ENCODE measurements at places on chromosomes 11 and 22.

DNA sequence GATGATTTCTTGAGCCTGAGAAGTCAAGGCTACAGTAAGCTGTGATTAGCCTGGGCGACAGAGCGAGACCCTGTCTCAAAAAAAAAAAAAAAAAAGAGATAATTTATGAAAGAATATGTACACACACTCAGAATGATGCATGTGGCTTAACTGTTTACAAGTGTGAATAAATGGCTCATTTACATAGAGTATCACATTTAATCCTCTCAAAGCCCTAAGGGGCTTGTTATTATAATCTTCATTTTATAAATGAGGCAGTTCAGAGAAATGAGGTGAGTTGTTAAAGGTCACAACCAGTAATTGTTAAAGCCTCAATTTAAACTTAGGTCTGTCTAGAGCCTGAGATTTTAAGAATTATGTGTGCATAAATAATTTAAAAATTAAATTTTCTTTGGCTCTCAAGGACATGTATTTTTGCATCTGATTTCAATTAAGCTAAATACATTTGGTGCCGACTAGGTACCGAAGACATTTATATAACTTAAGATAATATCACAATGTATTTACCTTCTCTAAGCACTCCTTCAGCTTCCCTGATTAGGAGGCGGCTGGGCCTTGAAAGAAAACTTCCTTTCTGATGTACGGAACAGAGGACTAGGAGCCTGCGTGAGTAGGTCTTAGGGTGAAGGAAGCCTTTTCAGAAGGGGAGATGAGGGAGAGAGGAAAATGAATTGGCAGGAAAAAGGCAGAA is 28.5 kb upstream of the DDX6 start:
- DNase-seq, result no peak

DNA sequence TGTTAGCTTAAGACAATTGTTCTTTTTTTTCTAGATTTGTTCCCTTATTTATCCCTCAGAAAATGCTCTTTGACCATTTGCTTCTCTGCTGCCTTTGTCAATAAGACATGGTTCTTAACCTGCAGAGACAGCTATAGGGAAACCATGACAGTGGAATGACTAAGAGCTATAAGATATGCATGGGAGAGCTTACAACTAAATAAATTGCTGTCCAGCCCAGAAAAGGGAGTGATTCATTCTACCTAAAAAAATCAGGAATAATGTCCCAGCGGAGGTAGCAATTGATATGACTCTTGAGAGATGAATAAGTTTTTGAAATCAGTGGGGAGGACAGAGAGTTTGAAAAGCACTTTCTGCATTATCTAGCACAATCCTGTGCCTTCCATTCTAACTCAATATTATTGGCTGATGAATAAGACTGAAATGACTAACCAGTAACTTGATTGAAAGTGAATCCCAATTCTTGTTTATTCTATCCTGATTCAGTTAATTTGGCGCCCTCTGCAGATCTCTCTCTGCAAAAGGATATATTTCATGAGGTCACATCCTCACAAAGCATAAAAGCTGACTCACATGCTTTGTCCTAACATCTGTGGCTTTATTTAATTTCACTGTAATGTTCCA is 680.5 kb upstream of the API5 start:
- peak; percentile 36 for DNase-seq

GRCh38 chr11:34904421-34904955 is 11.7 kb downstream of the APIP start:
- no peak for DNase-seq

DNA sequence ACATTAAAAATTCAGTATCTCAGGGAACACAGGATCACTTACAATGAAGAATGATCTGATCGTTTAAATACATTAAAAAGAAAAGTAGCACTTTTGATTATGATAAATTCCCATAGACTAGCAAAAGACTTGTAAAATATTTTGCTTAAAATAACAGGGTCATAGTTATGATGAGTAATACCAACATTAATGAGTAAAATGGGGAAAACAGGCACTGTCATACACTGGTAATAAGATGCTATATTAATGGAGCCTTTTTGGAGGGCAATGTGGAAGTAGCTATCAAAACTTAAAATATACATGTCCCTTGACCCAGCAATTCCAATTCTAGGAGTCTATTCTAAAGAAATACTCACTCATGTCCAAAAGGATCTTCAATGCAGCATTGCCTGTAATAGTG is 61.8 kb upstream of the CLNS1A start:
- DNase-seq, result no peak

DNA sequence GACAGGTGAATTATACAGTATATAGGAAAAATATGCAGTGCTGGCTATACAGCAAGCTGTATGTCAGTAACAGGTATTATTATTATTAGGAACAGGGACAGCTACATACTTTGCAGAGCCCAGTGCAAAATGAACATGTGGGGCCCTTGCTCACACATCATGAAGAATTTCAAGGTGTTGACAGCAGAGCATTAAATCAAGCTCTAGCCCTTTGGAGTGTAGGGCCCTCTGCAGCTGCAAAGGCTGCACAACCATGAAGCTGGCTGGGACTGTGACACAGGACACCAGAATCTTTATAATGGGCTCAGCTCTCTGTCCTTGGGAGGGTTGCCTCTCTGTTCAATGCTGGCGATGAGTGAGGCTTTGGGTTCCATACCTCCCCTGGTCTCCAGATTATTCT is 44.9 kb upstream of the DAGLA start:
- no peak for DNase-seq

DNA sequence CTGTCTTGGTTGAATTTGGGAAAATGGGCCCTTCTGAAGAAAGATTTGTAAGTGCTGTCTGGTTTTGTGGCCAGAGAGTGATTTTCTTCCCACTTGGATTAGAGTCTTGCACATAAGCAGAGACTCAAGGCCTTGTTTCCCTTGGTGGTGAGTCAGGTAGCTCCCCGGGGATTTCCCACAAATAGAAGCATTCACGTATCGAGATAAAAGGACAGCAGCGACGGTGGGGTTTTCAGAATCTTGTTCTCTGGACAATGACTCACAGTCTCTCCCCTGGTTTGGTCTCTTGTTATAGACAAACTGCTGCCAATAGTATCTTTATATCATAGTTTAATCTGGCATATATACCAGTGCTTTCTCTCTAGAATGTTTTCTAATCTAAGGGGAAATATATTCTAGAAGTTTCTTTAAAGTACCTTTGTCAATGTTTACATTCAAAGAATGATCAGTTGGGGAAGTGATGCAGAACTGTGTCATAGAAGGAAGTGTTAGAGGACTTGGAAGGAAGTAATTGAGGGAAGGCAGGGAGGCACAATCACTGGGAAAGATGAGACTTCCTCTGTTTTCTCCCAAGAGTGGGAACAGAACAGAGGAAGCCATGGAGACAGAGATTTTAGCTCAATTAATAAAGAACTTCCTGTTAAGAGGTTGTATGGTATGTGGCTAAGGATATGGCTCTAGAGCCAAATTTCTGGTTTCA is 18.1 kb downstream of the POLA2 start:
- no peak for DNase-seq

DNA sequence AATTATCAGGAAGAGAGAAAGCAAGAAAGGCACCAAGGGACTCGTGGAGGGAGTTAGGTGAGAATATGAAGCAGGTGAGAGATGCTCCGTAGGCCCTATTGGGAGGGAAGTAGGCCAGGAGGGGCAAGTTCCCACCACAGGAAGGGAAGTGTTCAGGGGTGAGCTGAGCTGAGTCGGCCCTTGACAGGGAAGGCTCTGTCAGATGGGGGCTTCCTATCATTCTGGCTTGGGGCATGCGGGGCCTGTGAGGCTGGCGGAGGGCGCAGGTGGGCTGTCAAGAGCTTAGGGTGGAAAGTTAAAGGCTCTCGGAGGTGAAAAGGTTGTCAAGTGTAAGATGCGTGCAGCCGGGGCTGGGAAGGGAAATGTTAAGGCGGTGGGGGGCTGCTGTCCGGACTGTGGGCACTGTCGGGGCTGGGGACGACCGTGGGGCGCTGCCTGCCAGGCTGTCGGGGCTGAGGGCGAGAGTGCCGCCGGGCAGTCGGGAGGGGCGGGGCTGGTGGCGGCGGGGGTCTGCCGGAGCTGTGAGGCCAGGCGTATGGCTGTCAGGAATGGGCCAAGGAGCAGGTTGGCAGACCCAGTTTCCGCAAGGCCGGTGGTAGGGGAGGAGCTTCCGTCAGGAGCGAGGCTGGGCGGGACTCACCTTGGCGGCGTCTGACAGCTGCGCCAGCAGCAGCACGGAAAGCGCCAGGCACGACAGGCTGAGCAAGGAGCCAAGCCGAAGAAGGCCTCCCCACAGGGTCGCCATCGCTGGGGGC is 496 bp downstream of the TMEM9B start:
- DNase-seq, result peak; percentile 76

DNA sequence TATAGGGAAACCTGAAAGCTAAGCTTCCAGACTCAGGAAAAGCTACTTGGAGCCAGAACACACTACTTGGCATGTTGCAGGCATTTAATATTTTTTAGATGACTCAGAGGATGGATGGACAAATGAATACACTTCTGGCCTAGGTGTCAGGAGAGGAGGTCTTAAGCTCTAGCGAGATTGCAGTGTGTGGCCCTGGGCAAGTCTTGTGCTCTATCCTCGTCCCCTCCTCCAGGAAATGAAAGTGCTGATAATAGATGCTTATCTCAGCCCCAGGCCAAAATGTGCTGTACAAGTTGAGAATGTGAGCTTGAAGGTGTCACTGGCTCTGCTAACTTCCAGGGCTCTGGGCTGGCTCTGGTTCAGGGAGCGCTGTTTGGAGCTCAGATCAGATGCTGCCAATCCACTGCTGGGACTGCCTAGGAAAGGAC is 136.3 kb downstream of the PKNOX2 start:
- no peak for DNase-seq

DNA sequence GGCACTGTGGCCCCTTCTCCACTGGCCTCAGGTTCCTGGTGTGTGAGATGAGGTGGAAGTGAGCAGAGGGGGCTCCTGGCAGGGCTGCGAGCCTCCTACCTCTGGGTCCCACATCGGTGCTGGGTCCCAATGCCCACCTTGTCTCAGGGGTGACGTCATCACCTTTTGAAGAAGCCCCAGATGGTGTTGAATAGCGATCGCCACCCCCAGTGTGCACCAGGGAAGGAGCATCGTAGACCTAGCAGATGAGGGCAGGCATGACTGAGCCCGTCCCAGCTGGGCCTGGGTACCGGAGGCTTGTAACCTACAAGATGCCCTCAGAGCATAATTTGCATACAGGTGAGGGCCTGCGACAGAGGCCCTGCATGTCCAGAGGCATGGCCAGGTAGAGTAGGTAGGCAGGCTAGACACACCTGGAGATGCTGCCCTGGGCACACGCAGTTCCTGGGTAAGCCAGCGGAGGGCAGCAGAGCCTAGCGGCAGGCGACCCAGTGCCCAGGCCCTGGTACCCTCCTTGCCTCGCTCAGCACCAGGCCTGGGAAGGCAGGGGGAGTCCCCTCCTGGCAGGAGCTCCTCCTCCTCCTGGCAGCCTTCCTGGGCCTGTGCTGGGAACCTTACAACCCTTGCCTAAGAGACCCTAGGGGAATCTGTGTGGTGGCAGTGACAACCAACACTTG is 52.5 kb downstream of the TPCN2 start:
- peak; percentile 79 for DNase-seq

GRCh38 chr11:32884770-32885384 is 7.7 kb upstream of the QSER1 start:
- peak; percentile 24 for DNase-seq

- no peak for DNase-seq
Observed at GRCh38 chr11:125345421-125346178, 150.5 kb downstream of the FEZ1 start.

GRCh38 chr22:24952837-24953383 is 394 bp downstream of the KIAA1671 start:
- DNase-seq, result peak; percentile 56

DNA sequence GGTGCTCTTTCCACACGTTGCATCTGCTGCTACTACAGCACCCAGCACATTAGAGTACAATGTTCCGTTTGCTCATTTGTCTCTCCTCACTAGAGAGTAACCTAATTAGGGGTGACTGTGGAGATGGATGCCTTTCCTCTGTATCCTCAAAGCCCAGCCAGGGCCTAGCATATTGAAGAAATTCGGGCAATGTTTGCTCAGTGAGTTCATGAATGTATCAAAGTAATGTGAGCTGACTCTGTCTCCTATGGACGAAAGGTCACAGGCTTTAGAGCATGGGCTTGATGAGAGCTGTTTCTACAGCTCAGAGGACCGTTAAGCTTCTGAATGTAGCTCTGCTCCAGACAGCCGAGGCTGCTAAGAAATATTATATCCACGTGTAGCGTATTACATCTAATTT is 67.5 kb downstream of the C11orf58 start:
- DNase-seq, result peak; percentile 38

- DNase-seq, result peak; percentile 99
Observed at GRCh38 chr22:25492841-25493734, 71.4 kb upstream of the GRK3 start.

DNA sequence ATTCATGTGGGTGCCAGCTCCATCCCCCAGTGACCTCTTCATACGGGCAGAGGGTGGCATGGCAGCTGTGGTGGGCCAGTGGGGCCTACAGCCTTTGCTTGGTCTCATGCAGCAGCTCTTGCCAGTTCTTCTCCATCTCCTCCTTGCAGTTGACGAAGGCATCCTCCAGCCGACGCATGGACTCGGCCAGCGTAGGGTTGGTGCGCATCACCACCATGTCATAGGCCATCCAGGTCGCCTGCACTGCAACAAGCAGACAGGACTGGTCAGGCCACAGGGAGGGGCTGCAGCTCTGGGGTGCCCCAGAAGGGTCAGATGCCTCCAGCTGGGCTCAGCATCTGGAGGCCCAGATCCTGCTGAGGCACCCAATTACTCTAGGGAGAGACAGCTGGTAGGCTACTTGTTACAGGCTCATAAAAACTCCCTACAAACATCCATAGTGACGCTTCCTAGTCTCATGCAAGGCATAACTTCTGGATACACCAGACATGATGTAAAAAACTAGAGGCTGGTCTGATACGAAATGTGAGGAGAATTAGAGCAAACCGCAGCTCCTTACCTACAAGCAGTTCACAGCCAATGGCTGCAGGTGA is 5.6 kb downstream of the KLHDC7B start:
- DNase-seq, result no peak

DNA sequence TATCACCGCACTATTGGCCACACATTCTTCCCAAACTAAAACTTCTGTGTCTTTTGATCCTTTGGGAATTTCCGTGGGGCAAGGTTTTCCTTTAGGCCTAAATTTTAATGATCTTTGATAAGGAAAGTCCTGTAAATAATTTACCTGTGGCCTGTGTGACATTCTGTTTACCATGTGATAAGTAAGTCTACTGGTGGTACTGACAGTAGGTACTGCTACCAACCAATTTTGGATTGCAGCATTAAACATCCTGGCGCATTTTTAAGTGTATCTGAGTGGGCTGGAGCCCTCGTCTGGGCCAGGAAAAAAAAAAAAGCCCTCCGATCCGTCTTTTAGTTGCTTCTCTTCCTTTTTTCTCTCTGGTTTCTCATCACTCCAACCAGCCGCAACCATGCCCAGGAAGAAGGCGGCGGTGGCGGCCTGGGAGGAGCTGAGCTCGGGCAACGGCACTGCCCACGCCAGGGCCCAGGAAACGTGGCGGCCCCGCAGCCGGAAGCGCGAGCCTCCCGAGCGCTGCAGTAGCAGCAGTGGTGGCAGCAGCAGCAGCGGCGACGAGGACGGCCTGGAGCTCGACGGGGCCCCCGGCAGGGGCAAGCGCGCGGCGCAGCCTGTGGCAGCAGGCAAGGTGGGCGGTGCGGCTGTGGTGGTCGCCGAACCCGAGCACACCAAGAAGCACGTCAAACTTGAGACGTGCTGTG is 33.6 kb downstream of the ASRGL1 start:
- no peak for DNase-seq

GRCh38 chr11:102921587-102922220 is 33.8 kb downstream of the MMP13 start:
- no peak for DNase-seq

All from SK-N-DZ (cell line).